ENCODE measurements at places on chromosomes 4 and X. TPM values are rescaled to one million over a fixed set of nuclear protein-coding genes. Genes with fewer than 3 reads are reported as not detected.
A peak's percentile ranks its signal among the peaks of the same experiment; 100 is the strongest.

DNA sequence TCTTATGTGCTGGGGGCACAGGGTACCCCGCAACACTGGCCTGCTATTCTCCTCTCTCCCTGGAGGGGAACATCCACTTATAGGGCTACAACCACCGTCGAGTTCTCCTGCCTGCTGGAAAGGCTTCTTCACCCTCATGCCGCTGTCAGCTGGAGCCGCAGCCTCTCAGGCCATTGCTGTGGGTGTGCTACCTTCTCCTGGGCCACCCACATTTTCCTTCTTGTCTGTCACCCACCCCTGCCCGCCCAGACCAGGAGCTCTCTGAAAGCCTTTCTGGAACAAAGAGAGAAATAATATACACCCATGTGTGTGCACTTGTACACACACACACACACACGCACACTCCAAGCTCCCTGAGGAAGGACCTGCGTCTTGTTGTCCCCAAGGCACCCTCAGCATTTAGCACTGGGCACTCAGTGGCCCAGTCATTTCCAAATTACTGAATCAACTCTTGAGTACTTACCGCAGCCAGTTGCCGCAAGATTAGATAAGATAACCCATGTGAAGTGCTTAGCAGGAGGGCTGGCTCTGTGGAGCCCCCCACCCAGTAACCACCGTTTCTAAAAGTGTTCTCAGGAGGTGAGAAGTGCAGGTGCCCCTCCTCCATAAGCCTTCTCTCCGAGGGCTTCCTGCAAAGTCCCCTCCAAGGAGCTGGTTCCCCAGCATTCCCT lies 50.2 kb downstream of the CPZ start:
- H3K36me3 ChIP-seq: no peaks in the 10 kb centered on the region
- no peak for DNase-seq
- H3K27me3 ChIP-seq: no peaks in the 10 kb centered on the region
- no peaks in the 10 kb centered on the region for H3K4me1 ChIP-seq
- H3K27ac ChIP-seq: no peak overlapping the region
- H3K4me3 ChIP-seq: no peak overlapping the region

- H3K4me3 ChIP-seq: no peak overlapping the region
- H3K27ac ChIP-seq: no peak overlapping the region
- H3K27me3 ChIP-seq: no peaks in the 10 kb centered on the region
These were observed 452.7 kb downstream of the NLGN4X start for GRCh38 chrX:5775846-5776430.

DNA sequence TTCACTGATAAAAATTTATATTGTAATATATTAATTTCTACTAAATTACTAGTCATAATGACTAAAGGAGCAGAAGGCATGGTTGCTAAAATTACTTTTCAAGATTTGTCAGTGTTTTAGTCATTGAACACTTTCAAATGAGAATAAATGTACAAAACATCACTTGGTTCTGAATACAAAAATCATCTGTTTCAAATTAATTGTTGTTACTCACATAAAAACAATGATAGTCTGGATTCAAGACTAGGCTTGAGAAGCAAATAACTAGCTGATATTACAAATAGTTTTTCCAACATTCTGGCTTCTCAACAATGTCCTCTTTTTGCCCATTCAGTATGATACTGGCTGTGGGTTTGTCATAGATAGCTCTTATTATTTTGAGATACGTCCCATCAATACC lies 112.5 kb downstream of the ANAPC10 start:
- no peaks in the 10 kb centered on the region for H3K4me1 ChIP-seq
- no peaks in the 10 kb centered on the region for H3K36me3 ChIP-seq
- H3K27me3 ChIP-seq: no peaks in the 10 kb centered on the region

DNA sequence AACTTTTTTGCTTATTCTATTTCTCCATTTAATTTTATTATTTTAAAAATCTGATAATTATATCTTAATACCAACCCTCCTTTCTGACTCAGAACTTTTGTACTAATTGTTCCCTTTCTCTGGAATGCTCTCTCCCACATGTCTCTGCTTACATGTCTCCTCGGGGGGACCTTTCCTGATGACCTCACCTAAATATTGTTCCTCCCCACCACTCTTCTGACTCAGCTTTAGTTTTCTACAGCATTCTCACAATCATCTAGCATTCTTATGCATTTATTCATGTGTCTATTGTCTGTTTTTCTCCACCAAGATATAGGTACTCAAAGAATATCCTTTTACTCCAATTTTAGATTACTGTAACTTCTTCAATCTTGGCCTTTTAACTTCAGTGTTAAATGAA lies 128.7 kb downstream of the MSL3 start:
- H3K4me1 ChIP-seq: no peaks in the 10 kb centered on the region
- no peak overlapping the region for H3K4me3 ChIP-seq
- no peak for DNase-seq
- no peak overlapping the region for H3K27ac ChIP-seq
- H3K27me3 ChIP-seq: no peaks in the 10 kb centered on the region
- H3K36me3 ChIP-seq: no peaks in the 10 kb centered on the region

GRCh38 chr4:64940698-64941097 lies 531.4 kb upstream of the TECRL start:
- no peak overlapping the region for H3K4me3 ChIP-seq
- H3K4me1 ChIP-seq: no peaks in the 10 kb centered on the region
- H3K27me3 ChIP-seq: no peaks in the 10 kb centered on the region

DNA sequence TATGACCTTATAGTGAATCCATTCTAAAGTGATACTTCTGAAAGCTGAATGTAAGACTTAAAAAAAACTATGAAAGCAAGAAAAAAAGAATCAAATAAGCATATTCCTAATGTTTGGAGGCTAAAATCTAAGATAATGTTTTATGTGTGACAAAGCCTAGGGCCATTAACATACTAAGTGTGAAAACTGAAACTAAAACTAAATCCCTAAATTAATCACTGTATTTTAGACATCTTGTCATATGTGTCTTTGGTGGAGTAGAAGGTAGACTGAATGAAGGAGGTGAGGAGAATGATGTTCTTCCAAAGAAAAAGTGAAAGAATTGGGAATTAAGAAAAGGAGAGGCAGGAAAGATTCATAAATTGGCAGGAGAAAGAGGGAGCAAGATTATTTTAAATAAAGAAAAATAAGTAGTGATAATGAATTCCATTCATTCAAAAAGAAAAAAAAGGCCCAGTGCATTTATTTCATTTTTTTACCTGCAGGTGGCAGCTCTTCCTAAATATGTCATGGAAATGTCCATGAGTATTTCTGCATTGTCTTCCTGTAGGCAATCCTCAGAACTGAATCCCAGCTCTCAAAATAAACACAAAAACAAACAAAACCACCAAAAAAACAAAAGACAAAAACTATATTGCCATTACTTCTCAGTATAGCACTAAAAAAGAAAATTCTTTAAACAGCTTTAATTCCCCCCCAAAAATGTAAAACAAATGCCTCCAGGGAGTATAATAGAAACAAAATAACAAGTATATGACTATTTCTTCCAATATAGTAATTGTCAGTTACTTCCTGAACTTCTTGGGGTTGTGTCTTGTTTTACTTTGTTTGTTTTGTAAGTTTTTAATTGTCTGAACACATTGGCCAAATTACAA lies 17.0 kb upstream of the AP1AR start:
- H3K4me1 ChIP-seq: no peaks in the 10 kb centered on the region
- H3K36me3 ChIP-seq: no peaks in the 10 kb centered on the region

GRCh38 chr4:10204401-10205058 lies 87.9 kb upstream of the WDR1 start:
- H3K4me1 ChIP-seq: no peaks in the 10 kb centered on the region
- DNase-seq: no peak
- no peak overlapping the region for H3K4me3 ChIP-seq
- no peak overlapping the region for H3K27ac ChIP-seq
- H3K27me3 ChIP-seq: no peaks in the 10 kb centered on the region
- H3K36me3 ChIP-seq: no peaks in the 10 kb centered on the region

GRCh38 chr4:151150821-151151580 lies 51.6 kb downstream of the RPS3A start:
- H3K4me1 ChIP-seq: no peaks in the 10 kb centered on the region
- peaks cover 24% of the 10 kb centered on the region for H3K36me3 ChIP-seq
- no peak overlapping the region for H3K27ac ChIP-seq
- no peak overlapping the region for H3K4me3 ChIP-seq

- H3K36me3 ChIP-seq: no peaks in the 10 kb centered on the region
- no peak overlapping the region for H3K27ac ChIP-seq
- no peaks in the 10 kb centered on the region for H3K4me1 ChIP-seq
- H3K4me3 ChIP-seq: no peak overlapping the region
These were observed 106.2 kb upstream of the SMAD1 start for GRCh38 chr4:145375416-145375815.

DNA sequence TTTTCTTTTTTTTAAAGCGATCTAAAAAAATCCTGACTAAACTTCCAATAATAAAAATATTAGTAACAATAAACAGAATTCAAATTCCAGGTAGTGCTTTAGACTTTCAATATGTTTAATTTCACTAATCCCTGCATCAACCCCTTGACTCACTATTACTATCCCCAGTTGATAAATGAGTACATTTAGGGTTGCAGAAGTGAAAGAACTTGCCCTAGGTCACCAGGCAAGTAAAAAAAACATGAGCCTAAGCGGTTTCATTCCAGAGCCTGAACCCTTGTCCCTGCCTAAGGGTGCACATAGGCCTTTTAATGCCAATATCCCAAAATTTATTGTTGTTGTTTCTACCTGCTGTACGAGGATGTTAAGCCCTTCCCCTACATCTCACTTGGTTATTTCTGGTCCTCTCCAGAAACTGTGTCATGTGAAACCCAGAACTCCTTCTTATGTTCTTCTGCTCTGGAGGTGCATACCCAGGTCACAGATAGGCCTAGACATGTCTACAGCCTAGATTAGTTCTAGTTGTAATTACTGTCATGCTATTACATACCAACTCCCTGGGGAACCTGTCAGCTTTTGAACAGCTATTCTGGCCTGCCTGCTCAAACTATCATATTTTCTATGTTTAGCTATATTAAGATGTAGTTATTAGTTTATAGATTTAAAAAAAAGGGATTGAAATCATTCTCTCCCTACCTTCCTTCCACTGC lies 244.5 kb upstream of the PITX2 start:
- H3K27me3 ChIP-seq: no peaks in the 10 kb centered on the region
- no peaks in the 10 kb centered on the region for H3K4me1 ChIP-seq

GRCh38 chr4:15488136-15488535 lies 18.5 kb downstream of the CC2D2A start:
- peaks cover under 1% of the 10 kb centered on the region for H3K36me3 ChIP-seq
- H3K4me1 ChIP-seq: no peaks in the 10 kb centered on the region
- H3K4me3 ChIP-seq: no peak overlapping the region
- no peaks in the 10 kb centered on the region for H3K27me3 ChIP-seq
- no peak for DNase-seq

DNA sequence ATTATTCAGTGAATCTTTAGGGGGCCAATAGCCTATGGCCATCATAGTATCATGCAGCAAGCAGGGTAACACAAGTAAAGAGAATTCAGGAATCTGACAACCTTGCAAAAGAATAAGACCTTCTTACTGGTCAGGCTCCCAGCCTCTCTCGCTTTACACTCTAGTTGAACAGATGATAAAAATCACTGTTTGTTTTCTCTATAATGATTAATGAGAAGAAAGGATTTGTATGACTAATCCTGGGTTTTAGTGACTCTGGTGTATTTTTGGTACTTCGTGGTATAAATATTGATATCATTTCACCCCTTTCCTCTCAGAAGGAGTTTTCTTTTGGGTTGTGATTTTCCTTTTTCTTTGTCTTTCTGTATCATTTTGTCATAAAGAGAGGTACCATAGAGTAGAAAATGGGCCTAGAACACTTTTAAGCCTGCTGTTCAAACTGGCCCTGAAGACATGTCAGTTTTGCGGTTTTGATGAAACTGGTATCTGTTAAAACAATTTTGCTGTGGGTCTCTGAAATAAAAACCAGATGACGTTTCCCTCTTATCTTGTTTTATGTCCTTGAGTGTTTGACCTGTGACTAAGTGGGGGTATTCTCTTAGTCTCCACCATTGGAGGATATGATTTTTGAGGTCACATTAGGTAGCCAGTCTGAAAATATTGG lies 294.9 kb upstream of the TBX22 start:
- H3K4me1 ChIP-seq: no peaks in the 10 kb centered on the region
- no peaks in the 10 kb centered on the region for H3K27me3 ChIP-seq
- no peak overlapping the region for H3K4me3 ChIP-seq
- peak; percentile 15 for DNase-seq
- no peaks in the 10 kb centered on the region for H3K36me3 ChIP-seq
- no peak overlapping the region for H3K27ac ChIP-seq

DNA sequence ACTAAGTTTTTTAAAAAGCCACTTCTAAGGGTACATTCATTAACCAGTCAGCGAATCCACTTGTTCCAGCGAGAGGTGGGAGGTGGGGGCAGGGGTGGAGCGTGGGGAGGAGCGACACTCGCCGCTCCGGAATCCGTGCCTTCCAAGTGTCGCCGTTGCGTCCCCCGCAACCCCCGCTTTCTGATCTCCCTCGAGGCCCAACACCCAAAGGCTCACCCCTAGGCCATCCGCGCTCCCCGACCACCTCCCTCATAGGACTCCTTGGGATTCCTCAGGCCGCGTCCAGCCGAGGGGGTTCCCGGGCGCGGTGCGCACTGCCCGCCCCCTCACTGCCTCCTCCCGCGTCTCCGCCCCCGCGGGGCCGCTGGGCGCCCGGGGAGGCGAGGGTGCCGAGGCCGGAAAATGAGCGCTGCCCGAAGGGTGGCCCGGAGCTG lies 108.1 kb upstream of the STOX2 start:
- no peaks in the 10 kb centered on the region for H3K36me3 ChIP-seq
- DNase-seq: no peak
- H3K27me3 ChIP-seq: peaks cover 23% of the 10 kb centered on the region
- no peaks in the 10 kb centered on the region for H3K4me1 ChIP-seq
- H3K4me3 ChIP-seq: peak overlapping the region; percentile 48
- no peak overlapping the region for H3K27ac ChIP-seq

GRCh38 chr4:15719506-15719905 lies 16.6 kb downstream of the BST1 start:
- H3K36me3 ChIP-seq: no peaks in the 10 kb centered on the region
- no peak for DNase-seq
- no peaks in the 10 kb centered on the region for H3K4me1 ChIP-seq
- H3K4me3 ChIP-seq: no peak overlapping the region
- no peak overlapping the region for H3K27ac ChIP-seq
- no peaks in the 10 kb centered on the region for H3K27me3 ChIP-seq

- no peak for DNase-seq
- H3K27ac ChIP-seq: no peak overlapping the region
- H3K4me3 ChIP-seq: no peak overlapping the region
- no peaks in the 10 kb centered on the region for H3K36me3 ChIP-seq
- H3K27me3 ChIP-seq: no peaks in the 10 kb centered on the region
These were observed 16.5 kb downstream of the ENPP6 start for GRCh38 chr4:184201179-184201578.

- H3K4me3 ChIP-seq: no peak overlapping the region
- no peak overlapping the region for H3K27ac ChIP-seq
- no peaks in the 10 kb centered on the region for H3K4me1 ChIP-seq
- H3K27me3 ChIP-seq: 0 out of 2 replicates have a peak, but pooled peaks cover 4% of the 10 kb centered on the region
These were observed 3.7 kb downstream of the SRPX2 start for GRCh38 chrX:100647739-100648138.

The GLRA3 gene
- polyA plus RNA-seq: not detected

The PAGE4 gene
- not detected for polyA plus RNA-seq

The MGARP gene
- polyA plus RNA-seq: 22.9 TPM

The WDR45 gene
- 129 TPM for polyA plus RNA-seq

The SPANXC gene
- polyA plus RNA-seq: not detected

The ERCC6L gene
- polyA plus RNA-seq: 1.5 TPM

The NEK1 gene
- 2.0 TPM for polyA plus RNA-seq

The FGF5 gene
- 17.7 TPM for polyA plus RNA-seq

The BEX2 gene
- polyA plus RNA-seq: 32.4 TPM

The VEGFC gene
- polyA plus RNA-seq: 81.9 TPM
